ENCODE measurements at places on chromosomes 5 and 9.

- DNase-seq, result no peak
These were observed 5.3 kb downstream of the C1QTNF3 start for GRCh38 chr5:34037726-34038125.

- no peak for DNase-seq
These were observed at the start of gene OTP for GRCh38 chr5:77637998-77638762. Gene OTP, minus strand, starts transcription at chr5:77638713. Its CDS starts 164 bp downstream, at chr5:77638549.

GRCh38 chr9:89213396-89213880 is 34.8 kb upstream of the SHC3 start:
- no peak for DNase-seq

- DNase-seq, result no peak
These were observed 174.0 kb upstream of the ZNF618 start for GRCh38 chr9:113701774-113702755.

DNA sequence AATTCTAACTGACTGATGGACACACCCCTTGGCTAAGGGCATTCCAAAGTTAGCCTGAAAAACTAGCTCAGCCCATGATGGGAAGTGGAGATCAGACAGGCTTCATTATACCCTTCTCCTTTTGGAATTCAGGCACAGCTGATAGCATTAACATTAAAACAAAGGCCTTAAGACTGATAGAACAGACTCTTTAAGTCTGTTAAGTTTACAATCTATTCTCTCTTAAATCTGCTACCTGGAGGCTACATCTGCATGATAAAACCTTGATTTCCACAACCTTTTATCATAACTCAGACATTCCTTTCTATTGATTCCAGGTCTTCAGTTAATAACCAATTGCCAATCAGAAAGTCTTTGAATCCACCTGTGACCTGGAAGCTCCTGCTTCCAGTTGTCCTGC is 281.4 kb downstream of the TUSC1 start:
- no peak for DNase-seq

DNA sequence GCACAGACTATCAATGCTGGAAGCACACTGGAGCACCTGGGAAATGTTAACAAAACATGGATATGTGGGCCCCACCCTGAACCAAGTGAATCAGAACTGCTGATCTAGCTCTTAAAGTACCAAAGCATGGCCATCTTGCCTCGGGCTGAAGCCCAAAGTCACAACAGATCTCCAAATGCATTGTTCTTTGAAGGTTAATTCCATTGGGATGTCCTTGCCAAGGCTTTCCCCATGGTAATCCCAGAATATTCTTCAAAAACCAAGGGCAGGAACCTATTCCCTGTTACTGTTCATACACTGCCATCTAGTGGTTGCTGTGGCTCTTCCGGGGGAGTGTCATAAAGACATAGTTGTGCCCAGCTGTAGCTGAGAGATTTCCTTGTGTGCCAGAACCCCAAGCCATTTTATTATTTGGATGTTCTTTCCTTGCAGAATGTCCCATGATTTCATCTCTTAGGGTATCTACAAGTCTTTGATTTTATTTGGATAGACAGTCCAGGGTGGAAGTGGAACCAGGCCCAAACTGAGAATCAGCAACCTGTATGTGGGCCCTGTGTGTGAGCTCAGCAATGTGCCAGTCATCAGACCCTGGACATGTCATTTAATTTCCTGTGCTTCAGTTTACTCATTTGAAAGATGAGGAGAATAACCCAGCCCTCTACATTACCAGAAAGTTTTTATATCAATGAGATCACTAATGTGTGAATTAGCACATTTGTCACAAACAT is 290.0 kb downstream of the ACTL7B start:
- peak; percentile 25 for DNase-seq

GRCh38 chr5:54438620-54439389 is 16.7 kb upstream of the HSPB3 start:
- no peak for DNase-seq

- no peak for DNase-seq
These were observed 45.9 kb downstream of the RGS3 start for GRCh38 chr9:113509463-113509862.

DNA sequence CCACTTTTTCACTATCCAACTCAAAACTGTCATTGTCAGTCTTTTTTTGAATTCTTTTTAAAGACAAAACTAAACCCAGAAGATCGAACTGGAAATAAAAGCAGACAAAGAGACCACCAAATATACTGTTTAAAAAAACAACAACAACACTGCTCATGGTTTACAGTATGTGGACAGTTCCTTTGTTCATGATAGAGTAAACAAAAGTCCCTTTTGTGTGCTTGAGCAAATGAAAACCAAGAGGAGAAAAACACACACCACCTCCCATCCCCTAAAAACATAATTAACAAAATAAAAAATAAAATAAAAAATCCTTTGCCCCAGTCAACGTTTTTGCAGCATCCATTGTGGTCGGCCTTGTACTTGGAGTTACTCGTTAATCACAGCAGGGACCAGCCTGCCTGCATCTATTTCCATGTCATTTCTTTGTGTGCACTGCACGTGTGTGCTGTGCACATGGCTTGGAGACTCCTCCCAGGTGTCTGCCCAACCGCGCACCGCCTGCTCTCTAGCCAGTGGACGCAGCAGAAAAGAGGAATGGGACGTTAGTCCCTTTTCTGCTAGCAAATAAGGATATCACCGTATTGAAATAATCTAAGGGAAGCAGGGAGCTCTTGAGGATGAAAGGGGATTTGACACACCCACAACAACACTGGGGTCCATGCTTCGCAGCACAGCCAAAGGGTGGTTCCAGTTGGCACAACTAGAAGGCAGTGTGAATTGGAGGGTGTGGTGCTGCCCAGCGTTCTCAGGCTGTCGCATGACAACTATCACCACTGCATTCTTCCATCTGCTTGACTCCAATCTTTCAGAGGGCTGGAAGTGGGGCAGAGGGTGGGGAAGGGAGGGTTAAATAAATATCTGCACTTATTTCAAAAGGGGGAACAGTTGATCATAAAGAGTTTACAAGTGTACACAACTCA is 130.0 kb downstream of the SEMA6A start:
- no peak for DNase-seq

DNA sequence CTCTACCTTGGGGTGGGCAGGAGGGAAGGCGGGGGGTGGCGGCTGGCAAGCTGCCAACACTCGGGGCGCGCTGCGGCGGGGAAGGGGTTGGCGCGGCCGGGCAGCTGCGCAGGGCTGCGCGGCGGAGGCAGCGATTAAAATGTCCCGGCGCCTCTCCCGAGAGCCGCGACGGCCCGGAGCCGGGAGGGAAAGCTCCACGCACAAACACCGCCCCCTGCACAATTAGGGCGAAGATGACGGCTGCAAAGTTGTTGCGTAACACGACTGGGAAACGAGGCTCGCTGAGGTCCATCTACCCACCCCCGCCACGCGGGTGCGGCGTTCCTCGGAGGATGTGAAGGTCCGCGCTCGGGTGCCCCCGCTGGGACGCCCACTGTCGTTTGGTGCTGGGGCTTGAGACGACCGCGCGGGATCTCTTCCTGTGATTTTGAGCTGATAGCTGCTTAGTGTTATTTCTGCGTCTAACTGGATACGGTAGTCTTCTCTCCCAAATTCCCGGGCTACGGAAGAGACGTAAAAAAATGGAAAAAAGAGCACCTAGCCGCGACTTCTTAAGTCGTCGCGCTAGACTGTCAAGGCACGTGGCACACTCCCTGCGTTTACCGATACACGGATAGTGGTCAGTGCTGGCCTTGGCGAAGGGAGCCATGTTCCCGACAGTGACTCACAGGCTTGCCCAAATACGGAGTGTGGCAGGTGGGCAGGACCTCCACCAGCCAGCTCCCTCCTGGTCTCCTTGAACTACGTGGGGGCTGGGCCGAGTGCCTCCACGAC is 958 bp upstream of the NFIL3 start:
- DNase-seq, result peak; percentile 85

DNA sequence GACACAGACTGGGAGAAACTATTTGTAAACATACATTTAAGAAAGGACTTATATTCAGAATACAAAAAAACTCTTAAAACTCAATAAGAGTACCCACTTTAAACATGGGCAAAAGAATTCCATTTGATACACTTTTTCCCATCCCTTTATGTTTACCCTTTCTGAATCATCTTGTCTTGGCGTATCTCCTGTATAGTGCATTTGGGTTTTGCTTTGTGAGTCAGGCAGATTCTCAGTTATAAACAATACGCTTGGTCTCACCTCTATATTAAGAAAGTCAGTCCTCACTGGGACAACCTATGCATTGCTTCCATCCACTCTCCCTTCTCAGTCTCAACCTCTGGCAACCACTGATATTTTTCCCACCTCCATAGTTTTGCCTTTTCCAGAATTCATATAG is 27.3 kb upstream of the ADAMTS6 start:
- DNase-seq, result no peak

- DNase-seq, result no peak
These were observed 161.1 kb downstream of the EPB41L4A start for GRCh38 chr5:112257976-112258375.

GRCh38 chr5:96859375-96859774 is 16.9 kb upstream of the ERAP2 start:
- no peak for DNase-seq

DNA sequence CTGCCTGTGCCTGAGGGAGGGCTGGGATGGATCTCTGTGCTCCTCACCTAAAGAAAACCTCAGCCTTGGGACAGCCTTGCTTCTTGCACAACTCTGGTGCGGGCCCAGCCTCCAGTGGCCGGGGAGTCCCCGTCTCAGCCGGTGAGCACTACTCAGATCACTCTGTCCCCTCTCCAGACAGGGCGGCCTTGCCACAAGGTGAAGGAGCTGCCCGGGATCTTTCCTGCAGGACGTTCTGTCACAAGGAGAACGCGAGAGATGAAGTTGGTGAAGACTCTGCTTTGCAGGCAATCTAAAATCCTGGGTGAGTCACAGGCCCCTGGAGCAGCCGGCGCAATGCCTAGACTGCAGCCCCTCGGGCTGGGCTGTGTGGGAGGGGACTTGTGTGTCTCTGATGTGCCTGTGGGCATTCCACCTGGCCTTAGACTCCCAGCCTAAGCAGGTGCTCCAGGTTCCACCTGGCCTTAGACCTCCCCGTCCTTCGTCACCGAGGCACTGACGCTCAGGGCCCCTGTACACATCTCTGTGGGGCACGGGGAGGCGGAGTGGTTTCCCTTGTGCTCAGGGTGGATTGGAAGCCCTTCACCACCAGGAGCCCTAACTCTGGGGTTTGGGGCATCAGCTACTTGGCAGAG is 15.2 kb upstream of the IRX4 start:
- no peak for DNase-seq

GRCh38 chr9:37952731-37953130 is 48.8 kb upstream of the SLC25A51 start:
- DNase-seq, result no peak

GRCh38 chr5:126267438-126267837 is 155.8 kb upstream of the GRAMD2B start:
- DNase-seq, result no peak

DNA sequence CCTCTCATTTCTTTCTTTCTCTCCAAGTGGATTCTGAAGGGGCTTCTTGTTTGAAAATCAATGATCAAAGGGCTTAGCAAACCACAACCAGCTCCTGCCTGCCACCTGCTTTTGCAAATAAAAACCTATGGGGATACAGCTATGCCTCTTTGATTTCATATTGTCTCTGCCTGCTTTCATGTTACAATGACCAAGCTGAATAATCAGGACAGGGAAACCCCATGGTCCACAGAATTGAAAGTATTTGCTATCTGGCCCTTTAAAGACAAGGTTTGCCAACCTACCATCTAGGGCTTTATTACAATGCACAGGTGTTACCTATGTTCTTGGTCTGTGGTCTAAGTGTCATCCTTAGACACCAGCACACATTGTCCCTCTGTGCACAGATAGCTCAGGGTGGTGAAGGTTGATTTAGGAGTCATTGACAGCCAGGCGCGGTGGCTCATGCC is 28.8 kb upstream of the PLIN2 start:
- no peak for DNase-seq

DNA sequence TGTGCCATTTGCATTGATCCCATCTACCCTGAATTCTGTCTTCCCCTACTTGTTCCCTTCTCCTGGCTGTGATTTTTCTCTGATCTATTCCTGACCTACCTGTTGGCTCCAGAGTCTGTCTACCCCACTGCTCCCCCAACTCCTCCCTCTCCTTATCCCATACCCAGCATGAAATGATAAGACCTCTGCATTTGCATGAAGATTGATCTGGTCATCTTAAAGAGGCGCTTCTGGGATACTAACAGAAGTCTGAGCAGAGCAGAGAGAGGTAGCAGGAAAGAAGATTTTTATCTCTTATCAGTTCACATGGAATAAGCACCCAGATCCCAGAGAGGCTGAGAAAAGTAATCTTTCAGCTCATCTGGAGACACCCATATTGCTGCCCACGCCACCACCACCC is 18.3 kb upstream of the GLIPR2 start:
- no peak for DNase-seq

DNA sequence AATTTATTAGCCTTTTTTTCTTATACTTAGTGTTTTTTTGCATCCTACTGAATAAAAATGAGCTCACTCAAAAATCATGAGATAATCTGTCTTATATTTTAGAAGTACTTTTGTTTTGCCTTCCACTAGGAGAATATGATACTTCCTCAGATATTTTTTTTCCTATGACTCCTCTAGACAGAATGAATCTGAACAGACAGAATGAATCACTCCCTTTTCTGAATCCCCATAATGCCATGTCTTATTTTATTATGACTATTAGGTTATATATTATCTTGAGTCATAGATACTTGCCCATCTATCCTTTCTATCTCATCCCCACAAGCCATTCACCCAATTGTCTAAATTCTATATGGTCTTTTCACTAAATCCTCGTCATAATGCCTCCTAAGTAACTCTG is 134.6 kb downstream of the BRINP1 start:
- DNase-seq, result no peak

DNA sequence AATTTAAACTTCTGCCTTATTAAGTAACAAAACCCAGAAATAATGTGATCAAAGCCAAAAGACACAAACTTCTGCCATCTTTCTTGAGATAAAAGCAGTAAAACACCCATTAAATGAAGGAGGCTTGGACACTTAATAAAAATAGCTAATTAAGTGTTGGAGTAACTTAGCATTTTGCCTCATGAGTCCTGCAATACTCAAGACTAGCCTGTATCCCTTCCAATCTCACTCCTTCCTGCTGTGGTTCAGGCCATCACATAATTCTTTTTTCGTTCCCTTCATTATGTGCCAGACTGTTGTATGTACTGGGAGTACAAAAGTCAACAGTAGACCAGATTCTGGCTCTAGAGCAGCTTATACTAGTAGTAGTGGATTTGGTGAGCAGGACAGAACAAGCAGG is 250.2 kb downstream of the NFIB start:
- no peak for DNase-seq

GRCh38 chr5:107674655-107675054 is 3.9 kb upstream of the EFNA5 start:
- DNase-seq, result no peak
